Cardiac muscle cell (in vitro differentiated cells and primary cell): ENCODE measurements at places on chromosomes 5 and 9.

DNA sequence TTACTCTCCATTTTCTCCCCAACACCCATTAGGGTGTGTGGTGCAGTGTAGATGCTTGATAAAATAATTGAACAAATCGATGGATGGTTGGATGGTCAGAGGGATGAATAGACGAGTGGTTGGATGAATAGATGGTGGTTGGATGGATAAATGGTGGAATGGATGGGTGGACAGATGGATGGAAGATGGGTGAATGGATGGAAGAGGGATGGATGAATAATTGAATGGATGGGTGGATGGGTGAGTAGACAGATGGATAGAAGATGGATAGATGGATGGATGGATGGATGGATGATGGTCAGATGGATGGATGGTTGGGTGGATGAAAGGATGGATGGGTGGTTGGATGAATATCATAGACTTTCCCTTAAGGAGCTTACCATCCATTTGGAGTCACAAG lies 95.0 kb upstream of the BOD1 start:
- DNase-seq = no peak

DNA sequence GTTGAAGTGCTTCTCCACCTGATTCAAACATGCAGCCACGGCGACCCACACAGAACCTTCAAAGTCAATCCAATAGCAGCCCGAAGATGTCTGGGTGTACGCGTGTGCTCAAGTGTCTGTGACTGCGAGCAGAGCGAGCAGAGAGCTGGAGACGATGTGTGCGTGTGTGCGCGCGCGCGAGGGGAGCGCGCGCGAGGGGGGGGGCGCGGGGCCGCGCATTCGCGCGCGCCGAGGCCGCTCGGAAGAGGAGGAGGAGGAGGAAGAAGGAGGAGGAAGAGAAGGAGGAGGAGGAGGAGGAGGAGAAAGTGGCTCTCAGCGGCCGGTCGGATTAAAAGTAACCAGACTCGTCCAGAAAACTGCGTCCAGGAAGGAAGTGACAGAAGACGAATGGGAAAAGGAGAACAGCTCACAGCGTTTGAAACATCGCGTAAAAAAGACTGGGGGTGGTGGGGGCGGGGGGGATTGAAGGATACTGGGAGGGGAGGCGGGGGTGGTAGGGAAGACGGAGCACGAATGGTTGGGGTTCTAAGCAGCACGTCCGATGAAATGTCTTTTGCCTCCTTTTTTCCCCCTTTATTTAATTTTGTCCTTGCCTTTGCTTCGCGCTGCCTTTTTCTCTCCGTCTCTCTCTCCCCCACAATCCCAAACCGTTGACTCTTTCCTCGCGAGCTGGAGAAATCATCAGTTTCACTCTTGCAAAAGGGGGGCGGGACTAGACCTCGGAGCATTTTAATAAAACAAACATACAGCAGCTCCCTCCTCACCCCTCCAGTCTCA lies at the start of gene MEF2C:
Gene MEF2C (minus strand): TSS at position 126 of the 777 bp plus-strand sequence. CDS start 59,396 bp downstream, outside the sequence.
- DNase-seq = peak; percentile 92

DNA sequence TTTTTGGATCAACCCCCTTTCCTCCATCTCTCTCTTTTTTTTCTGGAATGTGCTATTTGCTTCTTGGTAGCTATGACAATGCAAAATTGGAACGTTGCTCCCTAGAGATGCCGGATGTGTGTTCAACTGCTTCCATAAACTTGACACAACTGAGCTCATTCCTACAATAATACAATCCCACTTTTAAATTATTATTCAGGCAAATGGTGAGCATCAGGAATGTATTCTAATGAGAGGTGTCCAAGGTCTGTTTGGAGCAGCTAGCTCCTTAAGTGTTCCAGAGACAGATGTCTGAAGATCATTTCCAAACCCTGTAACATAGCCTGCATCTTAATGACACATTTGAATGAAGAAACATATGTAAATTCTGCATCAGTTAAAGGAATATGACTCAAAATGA lies 518.4 kb downstream of the TAF11L14 start:
- no peak for DNase-seq

DNA sequence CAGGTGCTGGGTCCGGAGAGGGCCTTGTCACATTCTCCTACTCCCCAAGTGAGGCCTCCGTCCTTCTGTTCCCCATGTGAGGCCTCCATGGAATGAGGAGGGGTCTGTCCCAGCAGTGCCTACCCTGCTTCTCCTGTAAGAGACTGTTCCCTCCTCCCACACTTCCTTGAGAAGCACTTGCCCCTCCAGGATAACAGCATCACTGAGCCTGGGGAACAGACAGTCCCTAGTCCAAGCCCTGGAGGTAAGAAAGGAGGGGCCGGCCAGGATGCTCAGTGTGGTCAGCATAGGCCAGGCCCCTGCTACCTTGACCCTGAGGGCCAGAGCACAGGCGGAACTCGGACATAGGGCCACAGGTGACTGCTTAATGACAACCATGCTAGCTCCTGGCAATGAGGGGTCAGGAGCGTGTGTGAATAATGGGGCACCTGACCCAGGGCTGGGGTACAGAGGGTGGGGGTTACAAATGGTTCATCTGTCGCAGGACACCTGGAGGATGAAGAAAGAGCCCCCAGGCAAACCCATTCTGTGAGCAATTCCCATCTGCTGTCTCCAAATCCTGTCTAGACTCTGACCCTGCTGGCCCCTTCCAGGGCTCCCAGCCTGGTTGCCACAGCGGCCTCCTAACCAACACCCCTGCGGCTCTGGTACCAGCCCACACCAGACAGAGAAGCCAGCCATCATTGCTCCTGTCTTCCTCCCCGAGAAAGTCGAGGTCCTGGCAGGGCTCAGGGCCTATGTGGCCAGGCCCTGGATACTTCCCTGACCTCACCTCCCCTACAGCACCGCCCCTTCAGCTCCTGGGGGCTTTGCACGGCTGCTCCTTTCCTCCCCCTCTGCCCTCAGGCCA lies 20.3 kb downstream of the RALGDS start:
- DNase-seq = no peak

DNA sequence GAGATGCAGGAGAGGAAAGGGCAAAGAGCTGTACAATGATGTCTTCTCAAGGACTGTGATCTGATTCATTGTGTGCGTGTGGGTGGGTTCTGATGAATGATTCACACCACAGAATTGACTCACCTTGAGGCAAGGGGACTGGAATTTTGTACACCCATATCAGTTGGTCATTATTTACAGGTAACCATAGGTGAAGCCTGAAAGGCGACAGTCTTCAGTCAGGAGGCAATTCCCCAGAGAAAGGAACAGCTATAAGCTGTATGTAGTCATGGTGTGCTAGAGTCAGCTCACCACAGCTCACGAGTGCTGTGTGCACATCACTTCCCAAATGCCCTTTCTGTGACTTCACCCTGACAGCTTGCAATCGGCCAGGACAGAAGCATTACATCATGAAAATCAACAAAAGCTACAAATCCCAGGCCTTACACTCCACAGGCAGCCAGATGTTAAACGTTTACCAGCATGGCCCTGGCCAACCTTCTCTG lies 87.6 kb upstream of the RPS23 start:
- no peak for DNase-seq

GRCh38 chr5:4868140-4868735 lies 271.9 kb upstream of the ADAMTS16 start:
- peak; percentile 69 for DNase-seq

DNA sequence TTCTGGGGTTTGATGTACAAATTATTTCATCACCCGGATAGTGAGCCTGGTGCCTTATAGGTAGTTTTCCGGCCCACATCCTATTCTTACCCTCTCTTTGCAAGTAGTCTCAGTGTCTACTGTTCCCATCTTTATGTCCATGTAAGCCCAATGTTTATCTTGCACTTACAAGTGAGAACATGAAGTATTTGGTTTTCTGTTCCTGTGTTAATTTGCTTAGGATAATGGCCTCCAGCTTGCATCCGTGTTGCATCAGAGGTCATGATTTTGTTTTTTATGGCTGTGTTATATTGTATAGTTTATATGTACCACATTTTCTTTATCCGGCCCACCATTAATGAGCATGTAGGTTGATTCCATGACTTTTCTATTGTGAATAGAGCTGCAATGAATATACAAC lies 136.5 kb downstream of the PRR16 start:
- DNase-seq = no peak

DNA sequence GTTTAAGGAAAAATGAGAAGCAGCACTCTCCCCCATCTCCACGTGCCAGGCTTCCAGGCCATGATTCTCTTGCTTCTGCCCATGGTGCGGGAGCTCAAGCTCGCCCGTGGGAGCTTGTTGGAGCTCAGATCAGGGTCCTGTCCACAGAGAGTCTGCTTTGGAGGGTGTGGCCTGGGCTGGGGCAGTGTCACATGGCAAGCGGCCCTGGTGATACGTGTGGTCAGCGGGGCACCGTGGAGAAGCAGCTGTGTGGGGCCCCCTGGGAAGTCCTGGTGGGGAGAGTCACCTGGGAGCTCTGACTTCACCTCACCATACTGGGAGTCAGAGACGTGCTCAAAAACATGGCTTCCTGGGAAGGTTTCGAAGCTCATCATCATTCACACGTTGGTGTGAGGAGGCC lies 275.3 kb downstream of the GADD45G start:
- DNase-seq = no peak

- DNase-seq = no peak
Measured at GRCh38 chr5:8740595-8740994, 805.3 kb downstream of the SEMA5A start.

DNA sequence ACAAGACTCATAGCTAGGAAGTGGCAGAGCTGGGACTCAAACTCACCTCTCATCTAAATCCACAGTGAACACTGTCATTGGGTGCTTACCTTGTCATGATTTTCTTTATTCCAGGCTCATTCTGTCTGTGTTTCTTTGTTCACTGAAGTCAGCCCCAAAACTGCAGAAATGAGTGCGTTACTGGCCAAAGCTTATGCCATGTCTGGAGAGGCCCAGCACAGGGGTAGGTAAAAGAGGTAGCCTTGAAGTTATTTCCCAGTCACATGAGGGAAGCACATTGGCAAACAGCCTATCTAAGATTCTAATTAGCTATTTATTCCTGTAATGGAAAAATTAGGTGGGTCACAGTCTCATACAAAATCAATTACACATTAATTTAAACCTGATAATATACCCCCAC lies 29.8 kb downstream of the TTC23L start:
- DNase-seq = no peak

DNA sequence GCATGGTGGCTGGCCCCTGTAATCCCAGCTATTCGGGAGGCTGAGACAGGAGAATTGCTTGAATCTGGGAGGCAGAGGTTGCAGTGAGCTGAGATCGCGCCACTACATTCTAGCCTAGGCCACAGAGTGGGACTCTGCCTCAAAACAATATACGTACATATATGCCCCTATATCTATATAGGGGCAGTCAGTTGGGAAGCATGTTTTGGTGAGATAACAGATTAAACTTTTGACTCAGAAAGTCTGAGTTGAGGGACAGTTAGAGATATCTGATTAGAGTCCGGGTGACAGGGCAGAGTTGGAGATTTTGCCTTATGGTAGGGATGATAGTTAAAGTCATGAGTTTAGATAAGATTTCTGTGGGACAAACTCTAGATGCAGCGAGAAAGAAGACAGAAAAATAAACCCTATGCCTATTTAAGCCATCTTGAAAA lies 71.8 kb upstream of the ALDH1A1 start:
- DNase-seq = no peak

- no peak for DNase-seq
Measured at GRCh38 chr9:79390077-79390698, 181.6 kb upstream of the TLE4 start.

- no peak for DNase-seq
Measured at GRCh38 chr5:91684625-91685024, 301.5 kb upstream of the ARRDC3 start.

- DNase-seq = peak; percentile 37
Measured at GRCh38 chr5:14171046-14171445, 27.9 kb downstream of the TRIO start.
